ENCODE measurements at places on chromosomes 7 and 10.

DNA sequence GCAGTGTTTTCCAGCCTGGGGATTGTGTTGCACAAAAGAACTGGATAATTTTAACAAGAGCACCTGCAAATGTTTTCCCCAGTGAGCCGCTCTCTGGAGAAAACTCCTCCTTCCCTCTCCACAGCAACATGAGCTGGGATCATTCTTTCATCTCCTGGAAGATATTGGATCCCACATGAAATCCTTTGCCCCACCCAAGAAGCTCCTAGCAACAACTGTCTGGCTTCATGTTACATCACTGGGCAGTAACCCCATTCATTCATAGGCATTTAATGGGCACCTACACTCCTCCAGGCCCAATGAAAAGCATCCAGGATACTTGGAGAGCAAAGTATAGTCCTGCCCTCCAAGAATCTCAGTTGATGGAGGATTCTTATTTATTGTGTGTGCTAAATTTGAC is 27.2 kb downstream of the LSM5 start:
- no peak for DNase-seq

DNA sequence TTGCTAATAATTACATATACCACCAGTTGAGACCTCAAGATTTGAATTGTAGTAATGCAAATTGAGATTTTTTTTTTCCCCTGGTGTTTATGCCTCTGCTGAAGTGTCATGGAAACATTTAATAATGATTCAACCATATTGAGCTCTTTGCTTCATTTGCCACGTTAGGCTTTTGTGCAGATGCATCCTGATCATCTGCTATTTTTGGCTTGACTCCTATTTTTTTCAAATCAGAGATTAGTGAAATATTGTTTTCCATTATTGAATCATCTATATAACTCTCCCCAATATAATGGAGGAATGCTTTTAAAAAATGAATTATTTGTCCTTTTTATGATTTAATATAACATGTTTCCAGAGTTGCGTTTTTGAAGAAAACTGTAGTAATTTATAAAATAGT is 115.1 kb downstream of the SRI start:
- no peak for DNase-seq

GRCh38 chr10:32982293-32982709 is 24.3 kb upstream of the ITGB1 start:
- DNase-seq = peak; percentile 74

- no peak for DNase-seq
Observed at GRCh38 chr10:132993271-132994184, 51.2 kb upstream of the CFAP46 start.

DNA sequence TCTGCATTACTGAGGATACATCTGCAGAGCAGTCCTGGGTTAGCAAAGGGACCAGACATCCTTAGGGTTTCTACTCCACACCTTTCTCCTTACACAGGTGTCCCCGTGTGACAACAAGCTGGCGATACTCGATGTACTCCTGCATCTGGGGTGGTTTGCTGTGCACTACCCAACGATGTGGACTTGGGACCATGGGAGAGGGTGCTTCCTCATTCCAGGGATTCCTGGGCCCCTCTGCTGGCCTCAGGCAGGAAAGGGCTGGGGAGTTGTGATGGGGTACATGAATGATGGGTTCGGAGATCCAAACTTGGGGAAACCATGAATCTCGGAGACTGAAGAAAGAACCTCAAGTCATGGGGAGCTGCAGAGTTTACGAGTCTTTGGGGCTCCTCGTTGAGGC is 179.6 kb upstream of the GALNT17 start:
- no peak for DNase-seq

DNA sequence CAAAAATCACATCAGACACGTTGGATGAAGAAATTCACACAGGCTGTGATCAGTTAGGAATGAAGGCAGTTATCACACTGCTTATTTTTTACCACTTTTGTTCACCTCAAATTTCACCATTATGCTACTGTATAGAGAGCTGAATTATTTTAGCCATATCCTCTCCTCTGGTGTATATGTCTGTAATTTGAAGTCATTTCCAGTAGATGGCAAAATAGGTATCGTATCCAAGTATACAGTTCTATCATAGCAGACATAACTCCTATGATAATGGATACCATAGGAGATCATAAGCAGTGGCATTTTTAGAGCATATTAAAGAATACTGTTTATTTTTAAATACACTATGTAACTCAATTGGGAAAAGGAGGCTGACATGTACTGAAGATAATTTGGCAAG is 909.7 kb downstream of the DNAJB9 start:
- no peak for DNase-seq

DNA sequence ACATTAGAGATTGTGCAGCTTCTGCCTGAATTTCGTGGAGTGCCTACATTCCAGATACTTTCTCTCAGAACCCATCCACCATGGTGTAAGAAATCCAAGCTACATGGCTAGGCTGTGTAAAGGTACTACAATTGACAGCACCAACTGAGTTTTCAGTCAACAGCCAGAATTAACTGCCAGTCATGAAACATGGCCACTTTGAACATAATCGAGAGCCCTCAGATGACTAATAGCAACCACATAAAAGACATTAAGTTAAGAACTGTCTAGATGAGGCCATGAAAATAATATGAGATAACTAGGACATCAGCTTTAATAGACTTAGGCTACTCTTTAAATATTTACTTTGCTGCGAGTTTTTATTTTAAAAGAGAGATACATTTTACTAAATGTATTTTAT is 1106.8 kb upstream of the LRRTM3 start:
- DNase-seq = no peak

DNA sequence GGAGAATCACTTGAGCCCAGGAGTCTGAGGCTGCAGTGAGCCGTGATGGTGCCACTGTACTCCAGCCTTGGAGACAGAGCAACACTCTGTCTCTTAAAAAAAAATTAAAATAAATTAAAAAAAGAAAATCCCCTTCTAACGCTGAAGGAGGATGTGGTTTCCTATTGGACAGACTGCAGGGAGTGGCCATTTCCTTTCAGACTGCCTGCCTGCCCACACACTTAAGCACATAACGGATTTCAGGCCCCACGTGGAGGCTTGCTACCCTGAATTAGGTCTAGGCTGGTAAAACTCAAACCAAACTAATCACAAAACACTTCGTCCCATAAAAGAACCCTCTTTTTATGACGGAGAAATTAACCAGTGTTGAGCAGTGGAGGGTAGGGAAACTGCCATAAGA is 34.0 kb downstream of the GATA3 start:
- DNase-seq = no peak

- DNase-seq = no peak
Observed at GRCh38 chr7:83970081-83970480, 224.5 kb downstream of the SEMA3A start.

DNA sequence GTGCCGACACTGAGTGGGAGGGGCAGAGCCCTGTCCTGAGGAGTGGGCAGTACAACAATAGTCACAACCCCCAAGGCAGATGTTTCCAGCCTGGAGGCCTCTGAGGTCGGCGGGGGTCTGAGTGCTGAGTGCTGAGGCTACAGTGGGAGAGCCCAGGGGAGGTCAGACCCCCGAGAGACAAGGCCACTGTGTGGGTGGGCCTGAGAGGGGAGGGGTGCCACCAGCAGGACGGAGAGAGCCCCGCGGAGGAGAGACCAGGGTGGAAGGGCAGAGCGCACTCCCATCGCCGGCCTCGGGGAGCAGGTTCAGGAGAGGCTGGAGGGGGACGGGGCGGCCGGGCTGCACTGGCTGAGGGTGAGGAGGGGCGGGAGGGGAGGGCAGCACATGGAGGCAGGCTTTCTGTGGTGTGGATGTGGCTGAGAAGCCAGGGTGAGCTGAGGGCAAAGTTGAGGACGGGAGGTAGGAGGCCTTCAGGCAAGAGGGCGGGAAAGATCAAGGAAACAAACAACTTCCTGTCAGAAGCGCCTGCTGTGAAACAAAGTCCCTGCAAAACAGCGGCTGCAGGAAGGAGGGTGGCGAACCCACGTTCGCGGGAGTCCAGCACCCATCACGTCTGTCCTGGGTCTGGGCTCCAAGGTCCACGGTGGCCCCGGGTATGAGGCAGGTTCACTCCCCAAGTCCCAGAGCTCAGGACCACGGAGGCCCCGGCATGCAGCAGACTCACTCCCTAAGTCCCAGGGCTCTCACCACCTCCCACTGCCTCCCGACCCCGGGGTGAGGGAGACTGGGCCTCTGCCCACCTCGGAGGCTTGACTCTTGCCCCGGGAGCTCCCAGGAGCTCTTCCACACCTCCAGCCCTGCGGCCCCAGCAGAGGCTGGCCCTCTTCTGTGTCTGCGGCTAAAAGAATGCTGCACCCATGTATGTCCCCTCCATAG is 76.8 kb upstream of the NKX6-2 start:
- no peak for DNase-seq

- DNase-seq = no peak
Observed at GRCh38 chr7:128774921-128775320, 673 bp downstream of the OPN1SW start.

GRCh38 chr7:97025983-97026714 is 1.5 kb upstream of the DLX5 start:
- no peak for DNase-seq

GRCh38 chr10:87916515-87916914 is 53.1 kb downstream of the PTEN start:
- DNase-seq = no peak

DNA sequence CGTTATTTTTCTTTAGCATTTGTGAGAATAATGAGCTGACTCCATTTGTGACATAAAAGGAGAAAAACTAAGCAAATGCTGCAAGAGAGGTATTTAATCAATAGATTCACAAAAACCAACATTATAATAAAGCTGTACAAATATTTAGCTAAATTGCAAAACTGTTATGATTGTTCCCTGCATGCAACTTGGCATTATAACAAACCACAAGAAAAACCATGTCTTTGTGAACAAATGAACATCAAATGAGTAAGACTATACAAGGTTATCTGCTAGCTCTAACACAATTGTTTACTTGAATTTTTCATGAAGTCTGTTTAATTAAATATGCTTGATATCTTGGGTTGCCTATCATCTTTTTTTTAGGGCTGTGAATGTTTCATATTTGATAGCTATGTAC is 50.8 kb upstream of the PPP1R9A start:
- DNase-seq = no peak

DNA sequence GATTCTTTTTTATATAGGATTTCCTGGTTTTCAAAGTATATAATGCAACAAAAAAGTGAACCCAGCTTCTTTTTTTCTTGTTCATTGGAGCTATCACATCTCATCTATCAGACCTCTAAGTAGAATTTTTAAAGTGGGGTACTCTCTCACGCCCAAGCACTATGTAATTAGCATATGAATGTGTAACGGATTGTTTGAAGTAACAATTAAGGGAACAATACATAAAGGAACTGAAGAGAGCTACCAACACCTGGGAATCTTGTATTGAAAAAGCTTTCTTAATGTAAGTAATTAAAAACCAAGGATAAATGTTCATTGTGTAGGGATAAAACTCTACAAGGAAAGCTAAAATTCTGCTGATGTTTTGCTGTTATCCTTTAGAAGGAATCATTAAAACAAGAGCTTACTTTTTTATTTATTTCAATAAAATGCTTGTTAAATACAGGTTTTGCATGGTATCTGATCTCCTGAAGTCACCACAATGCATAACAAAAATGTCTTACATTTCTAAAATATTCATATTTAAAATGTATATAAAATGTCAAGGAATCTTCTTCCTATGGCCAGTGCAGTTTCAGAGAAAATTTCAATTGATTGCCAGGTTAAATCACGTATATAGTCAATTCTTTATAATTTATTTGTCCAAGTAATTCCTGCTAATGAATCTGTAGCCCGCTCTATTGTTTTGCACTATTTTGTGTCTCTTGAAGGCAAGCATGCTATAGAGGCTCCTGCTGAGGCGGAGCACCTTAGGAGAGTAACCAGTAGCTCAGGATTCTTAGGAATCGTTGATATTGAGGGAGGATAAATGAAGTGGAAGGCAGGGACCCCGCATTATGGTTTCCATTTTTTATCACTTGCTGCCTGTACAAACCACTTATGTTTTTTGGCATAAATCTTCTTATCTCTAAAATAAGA is 51.6 kb downstream of the PTPRZ1 start:
- no peak for DNase-seq

DNA sequence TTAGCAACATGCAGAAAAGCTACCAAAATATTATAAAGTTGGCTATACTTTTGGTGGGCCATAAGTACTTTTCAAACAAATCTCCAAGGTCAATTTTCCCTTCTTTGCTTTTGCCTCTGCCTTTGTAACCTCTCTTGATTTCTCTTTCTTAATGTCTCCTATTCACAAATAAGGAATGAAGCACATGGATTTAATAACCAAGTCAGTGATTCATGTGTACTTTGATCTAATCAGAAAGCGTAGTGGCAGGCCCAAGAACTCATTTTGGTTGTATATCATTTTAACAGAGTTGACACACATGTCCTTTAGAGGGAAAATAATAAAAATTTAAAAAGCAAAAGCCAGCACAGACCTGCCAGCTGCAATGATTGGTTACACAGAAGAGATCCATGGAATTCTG is 93.7 kb downstream of the FZD1 start:
- DNase-seq = no peak

- no peak for DNase-seq
Observed at GRCh38 chr7:29573567-29573966, 9.9 kb downstream of the PRR15 start.

DNA sequence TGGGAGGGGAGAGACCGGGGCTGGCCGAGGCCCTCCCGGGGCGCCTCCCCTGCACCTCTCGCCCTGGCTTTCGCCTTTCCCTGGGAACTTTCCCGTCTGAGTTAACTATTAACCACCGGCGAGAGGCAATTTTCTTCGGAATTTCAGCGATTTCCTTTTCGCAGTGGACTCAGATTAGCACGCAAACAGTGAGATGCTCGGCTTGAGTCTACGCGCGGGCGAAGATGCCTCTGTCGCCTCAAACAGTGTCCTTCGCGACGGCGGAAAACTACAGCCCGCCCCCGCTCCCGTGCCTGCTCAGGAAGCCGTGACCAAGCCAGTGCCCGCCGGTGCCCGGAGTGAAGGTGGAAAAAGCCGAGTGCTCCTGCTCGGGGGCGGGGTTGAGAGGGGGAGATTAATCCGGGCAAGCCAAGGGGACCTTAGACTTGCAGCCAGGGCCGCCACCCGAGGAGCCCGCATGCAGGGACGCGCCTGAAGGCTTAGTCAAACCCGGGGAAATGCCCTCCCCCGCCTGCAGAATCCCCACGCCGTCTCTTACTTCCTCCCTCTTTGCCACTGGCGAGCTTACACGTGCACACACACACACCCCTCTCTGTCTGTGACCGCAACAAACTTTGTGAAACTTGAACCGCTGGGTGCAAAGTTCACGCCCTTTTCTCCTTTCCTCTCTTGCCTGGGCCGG is 14.5 kb upstream of the PAX2 start:
- no peak for DNase-seq

DNA sequence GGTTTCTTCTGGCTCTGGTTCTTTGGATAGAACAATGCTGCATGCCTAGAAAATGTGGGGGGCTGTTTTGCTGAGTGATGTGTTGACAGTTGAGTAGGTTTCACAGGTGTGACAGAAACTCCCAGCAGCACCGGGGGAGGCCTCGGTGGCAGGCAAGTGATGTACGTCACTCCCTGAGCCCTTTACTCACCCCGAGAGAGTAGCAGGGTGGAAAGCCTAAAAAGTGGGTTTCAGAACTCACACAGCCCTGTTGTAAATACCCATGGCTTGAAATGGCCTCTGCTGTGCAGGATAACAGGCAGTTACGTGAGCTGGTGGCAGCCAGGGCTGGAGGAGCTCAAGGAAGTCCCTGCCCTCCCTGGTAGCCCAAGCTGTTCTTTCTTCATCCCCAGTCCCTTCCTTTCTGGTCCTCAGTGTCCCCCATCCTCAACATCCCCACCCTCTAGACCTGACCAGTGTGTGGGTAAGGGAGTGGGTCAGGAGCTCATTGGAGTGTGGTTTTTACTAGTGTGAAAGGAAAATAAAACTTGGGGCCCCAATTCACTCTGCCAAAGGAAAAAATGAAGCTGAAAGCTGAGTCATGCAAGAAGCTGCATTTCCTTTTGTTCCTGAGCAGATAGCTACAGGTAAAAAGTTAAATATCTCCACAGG is 258.1 kb downstream of the STK31 start:
- DNase-seq = no peak

GRCh38 chr10:88254091-88254490 is 329.0 kb downstream of the RNLS start:
- no peak for DNase-seq
